ENCODE measurements at places on chromosomes 7 and 10.

DNA sequence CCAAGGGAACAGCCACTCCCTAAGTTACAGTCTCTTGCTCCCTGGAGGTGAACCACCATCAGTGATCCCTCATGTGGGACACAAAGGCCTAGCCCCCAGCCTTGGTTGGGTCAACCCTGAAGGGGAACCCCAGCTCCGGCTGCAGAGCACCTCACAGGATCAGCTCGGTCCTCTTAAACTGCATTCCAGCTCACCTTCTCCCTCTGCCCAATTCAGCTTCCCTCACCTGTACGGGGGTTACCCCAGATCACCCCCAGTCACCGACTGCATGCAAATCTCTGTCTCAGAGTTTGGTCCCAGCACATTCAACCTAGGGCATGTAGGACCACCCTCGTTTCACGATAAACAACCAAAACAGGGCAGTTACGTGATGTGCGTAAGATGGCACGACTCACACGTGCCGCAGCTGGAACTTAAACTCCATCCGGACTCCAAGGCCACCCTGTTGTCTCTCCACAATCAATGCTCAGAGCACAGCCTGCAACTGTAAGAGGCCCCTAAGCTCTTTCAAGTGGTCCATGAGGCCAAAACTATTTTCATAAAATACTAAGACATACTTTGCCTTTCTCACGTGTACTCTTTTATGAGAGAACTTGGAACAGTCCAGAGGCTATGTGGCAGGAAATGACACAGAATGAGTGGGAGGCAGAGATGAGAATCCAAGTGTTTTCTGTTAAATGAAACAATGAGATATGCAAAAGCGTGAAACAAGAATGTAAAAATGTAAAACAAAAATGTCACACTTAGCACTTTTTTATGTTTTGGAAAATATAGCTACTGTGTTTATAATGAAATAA, 285.2 kb downstream of the PTPRN2 start:
- DNase-seq: no peak

GRCh38 chr7:103348959-103349358, 1.5 kb downstream of the PSMC2 start:
- no peak for DNase-seq

- no peak for DNase-seq
Observed at GRCh38 chr10:129105266-129105665, 361.8 kb upstream of the MGMT start.

GRCh38 chr10:75294866-75295701, 59.3 kb upstream of the COMTD1 start:
- DNase-seq: peak; percentile 38

DNA sequence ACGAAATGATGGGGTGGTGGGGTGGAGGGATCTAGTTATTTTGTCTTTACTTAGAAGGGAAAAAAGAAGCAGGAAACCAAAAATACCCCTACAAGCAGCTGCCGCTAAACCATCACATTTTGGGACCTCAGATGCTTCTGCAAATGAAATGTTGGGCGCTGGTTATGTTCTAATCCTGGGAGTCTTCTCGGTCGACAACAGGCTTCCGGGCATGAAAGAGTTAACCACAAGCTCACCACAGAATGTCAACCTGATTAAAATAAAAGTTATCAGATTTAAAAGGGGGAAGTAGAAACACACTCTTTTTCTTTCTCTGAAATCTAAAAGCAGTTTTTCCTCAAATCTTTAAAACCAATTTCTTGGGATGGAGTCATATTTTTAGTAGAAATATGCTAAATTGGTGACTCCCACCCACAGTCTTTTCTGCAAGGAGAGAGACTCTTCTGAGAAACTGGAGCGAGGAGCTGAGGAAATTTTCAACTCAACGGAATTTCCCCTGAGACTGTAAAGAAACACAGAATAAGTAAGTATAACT, 16.8 kb downstream of the IL2RA start:
- no peak for DNase-seq

GRCh38 chr10:65396997-65397396, 1528.8 kb upstream of the LRRTM3 start:
- DNase-seq: no peak

GRCh38 chr7:95529701-95530100, 44.0 kb downstream of the ASB4 start:
- DNase-seq: no peak

GRCh38 chr7:157805713-157806112, 468.9 kb downstream of the DNAJB6 start:
- no peak for DNase-seq

- no peak for DNase-seq
Observed at GRCh38 chr10:60400366-60400765, 10.7 kb upstream of the ANK3 start.

DNA sequence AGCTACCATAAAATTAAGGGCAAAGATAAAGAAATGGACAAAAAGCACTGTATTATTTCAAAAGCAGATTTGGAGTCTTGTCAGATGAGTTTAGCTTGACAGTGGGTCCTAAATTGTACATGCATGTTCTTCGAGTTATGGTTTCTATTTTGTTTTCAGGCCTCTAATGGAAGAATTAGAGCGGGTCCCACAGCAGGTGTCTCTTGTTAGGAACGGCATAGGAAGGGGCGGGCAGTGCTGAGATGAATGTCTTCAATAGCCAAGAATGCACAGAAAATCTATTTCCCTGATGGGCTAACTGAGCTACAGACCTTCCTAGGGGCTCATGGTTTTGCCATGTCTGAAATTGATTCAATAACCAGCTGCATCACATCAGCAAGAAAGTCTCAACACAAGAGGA, 304.4 kb downstream of the FRMD4A start:
- no peak for DNase-seq

DNA sequence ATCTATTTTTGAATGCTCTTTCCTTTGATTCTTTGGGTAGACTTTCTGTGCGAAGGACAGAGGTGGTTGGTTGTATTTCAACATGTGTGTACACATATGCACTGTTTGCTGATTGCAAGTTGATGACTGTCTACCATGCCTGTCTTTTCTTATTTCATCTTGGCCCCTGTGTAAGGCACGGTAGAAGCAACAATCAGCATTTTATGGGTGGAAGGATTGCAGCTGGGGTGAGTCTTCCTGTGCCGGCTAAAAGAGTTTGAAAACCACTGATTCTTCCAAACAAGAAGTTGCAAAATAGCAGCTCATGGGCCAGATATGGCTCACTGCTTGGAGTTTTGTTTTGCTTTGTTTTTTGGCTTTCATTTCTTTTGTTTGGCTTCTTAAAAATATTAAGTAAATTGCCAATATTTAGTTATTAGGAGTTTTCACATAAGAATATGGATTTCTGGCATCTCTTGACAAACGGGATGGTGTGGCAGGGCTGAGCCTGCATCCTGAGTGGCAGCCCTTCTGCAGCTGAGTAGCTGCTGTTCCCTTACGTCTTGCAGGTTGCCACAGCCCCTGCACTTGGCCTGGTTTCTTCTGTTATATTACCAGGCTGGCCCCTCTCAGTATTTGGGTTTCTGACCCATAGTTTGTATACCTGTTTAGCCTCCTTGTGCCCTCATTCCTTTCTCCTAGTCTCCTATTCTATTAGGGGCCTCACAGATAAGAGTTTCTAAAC, 7.2 kb downstream of the ZNF862 start:
- DNase-seq: no peak

DNA sequence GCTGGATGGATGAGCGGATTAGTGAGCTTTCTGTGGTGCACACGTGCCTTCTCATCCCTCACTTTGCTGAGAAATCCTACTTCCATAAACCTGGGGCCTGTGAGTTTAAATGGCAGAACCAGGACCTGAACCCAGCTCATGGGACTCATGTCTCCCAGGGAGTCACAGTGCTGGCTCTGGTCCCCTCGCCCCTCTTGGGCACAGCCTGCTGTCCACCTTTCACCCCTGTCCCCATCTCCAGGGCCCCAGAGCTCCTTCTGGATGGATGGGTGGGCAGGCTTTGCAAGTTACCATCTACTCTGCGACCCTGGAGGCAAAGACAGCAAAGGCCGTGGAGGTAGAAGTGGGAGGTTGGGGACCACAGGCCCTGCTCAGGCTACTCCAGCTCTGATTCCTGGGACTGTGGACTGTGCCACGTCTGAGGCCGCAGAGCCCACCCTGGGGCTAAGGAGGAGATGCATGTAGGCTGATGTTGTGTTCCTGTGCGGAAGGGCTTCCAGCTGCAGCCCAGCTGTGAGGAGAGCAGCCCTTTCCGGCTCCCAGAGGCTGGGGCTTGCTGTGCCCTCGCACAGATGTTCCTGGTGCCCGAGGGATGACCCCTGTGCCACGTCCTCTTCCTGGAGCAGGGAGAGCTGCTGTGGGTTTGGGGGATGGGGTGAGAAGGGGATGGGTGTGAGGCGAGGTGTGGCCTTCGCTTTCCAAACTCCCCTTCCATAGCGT, 40.3 kb downstream of the PRF1 start:
- no peak for DNase-seq
